H9 (cell line): ENCODE measurements at places on chromosomes 5 and 9. TPM values are rescaled to one million over a fixed set of nuclear protein-coding genes. Genes with fewer than 3 reads are reported as not detected.
A peak's percentile ranks its signal among the peaks of the same experiment; 100 is the strongest.

- no peak for DNase-seq
Observed at GRCh38 chr9:125758986-125759763, 12.0 kb downstream of the PBX3 start.

Gene FAXDC2
- 3.0 and 3.2 TPM in 2 replicates for total RNA-seq

- DNase-seq = no peak
Observed at GRCh38 chr9:23750808-23751207, 75.2 kb downstream of the ELAVL2 start.

Gene RLN1
- 0.39 and 0.52 TPM in 2 replicates for total RNA-seq

GRCh38 chr5:158770506-158770905 is 329.2 kb downstream of the EBF1 start:
- DNase-seq = peak; percentile 57

Gene GBGT1
- total RNA-seq = 9.3 TPM in 2 replicates
